ENCODE measurements at places on chromosomes 6 and 20.
A peak's percentile ranks its signal among the peaks of the same experiment; 100 is the strongest.

GRCh38 chr6:152068622-152069261 is 261.3 kb downstream of the ESR1 start:
- DNase-seq = no peak

DNA sequence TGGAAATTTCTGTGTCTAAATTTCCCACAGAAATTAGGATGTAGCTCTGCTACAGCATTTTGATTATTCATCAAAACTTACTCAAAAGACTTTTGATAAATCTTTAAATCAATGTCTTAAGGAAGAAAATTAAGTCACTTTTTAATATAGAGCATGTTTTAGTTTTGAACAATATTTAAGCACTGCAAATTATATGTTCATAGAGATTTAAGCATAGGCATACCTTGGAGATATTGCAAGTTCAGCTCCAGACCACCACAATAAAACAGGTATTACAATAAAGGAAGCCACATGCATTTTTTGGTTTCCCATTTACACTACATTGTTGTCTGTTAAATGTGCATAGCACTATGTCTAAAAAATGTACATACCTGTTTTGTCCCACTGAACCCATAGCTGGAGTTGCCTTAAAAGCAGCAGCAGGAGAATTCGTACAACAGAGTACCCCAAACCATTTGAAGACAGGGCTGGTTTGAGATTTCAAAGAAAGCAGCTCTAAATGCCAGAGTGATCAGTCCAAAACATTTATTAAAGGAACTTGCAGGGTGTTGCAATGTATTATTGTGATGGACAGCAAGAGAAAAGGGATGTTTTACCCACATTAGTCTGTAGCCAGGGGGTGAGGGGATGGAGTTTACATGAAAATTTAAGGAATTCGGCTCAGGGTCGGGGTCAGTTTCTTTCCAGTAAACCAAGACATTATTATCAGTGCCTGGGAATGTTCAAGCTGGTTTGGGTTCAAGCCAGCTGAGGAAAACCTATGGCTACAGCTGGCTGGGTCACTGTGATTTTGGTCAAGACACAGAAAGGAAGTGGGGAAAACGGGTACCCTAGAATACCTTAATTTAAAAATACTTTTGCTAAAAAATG is 6.3 kb upstream of the LOC128125822 start:
- DNase-seq = no peak

DNA sequence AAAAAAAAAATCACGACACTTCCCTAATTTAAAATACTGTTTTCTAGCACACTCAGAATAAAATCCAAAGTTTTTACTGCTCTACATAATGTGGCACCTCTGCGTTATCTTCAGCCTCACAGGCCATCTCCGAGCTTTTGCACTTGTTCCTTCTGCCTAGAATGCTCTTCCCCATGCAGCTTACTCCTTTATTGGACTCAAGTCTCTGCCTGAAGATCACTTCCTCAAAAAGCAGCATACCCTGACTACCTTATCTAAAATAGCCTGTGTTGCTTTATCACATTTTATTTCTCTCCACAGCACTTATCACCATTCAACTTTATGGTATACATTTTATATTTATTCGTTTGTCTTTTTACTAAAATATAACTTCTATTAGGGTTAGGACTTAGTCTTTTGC is 2.3 kb downstream of the ZNF322 start:
- DNase-seq = no peak

DNA sequence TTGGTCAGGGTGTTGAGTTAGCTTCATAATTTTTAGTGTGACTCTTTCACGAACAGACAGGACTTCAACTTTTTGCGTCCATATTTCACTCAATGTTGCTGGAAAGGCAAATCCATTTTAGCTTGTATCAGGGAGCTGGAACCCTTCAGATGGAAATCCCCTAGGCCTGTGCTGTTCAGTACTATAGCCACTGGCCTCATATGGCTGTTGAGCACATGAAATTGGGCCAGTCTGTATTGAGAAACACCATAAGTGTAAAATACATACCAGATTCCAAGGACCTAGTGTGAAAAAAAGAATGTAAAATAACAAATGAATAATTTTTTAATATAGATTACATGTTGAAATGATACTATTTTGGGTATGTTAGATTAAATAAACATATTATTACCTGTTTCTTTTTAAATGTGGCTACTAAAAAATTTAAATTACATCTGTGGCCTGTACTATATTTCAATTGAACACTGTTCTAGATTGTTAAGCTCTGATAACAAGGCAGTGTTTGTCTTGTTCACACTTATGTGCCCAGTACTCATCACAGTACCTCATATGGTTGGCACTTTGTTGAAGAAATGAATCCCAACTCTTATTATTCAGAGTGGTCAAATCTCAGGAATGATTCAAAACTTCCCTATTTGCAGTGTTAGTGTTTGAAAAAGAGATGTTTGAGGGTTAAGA is 34.3 kb downstream of the CTNNBL1 start:
- no peak for DNase-seq

GRCh38 chr6:27208042-27208441 is 39.5 kb upstream of the PRSS16 start:
- no peak for DNase-seq

DNA sequence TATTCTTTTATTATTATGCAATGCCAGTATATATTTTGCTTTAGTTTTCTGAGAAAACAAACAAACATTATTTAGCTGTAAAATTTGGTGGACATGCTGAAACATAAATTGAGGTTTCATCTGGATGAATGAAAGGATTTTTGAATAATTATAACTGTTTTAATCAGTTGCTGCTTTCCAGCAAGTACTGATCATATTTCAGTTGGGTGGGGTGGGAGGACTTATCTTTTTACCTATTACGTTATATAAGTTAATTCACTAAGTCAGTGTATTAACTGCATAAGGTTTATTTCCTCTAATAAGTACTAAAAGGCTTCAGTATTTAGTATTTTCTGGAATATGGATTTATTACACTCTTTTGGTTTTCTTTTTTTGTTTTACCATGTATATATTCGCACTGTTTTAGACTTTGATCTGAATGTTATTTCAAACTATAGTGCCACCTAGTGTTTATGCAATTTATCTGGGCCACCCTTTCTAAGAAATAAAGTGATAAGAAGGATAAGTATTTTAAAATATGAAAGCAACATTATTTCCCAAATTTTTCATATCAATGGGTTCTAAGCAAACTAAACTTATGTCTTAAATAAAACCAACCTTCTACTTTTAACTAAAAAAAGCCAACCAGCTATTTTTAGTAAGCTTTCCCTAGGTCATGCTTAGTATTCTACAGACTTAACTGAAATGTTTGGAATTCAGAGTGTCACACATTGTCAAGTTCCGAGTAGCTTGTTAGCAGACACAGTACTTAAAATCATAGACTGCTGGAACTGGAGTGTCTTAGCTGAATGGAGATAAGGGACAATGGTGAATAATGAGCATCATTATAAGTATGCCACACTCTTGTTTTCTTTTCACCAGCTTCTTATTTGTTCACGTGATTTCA is 105.4 kb upstream of the MCHR2 start:
- DNase-seq = no peak

- DNase-seq = no peak
These were observed 37.4 kb upstream of the SLC9A8 start for GRCh38 chr20:49775229-49775693.

DNA sequence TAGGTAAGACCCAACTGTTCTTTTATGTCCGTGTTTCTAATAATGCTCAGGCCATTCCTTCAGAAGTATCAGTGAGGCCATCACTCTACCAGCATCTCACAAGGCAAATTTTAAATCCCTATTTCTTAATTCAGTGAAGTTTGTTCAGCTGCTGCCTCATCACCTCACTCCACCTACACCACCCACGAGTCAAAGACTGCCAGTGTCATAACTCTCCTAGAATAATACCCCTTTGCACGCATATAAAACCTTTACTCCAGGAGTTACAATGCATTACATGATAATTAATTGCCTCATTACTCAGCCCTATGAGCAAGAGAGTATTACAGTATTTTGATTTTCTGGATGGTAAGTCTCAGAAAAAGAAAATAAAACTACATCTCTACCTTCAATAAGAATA is 793.6 kb downstream of the TFAP2A start:
- DNase-seq = no peak

GRCh38 chr6:148653138-148653776 is 93.6 kb upstream of the UST start:
- no peak for DNase-seq

DNA sequence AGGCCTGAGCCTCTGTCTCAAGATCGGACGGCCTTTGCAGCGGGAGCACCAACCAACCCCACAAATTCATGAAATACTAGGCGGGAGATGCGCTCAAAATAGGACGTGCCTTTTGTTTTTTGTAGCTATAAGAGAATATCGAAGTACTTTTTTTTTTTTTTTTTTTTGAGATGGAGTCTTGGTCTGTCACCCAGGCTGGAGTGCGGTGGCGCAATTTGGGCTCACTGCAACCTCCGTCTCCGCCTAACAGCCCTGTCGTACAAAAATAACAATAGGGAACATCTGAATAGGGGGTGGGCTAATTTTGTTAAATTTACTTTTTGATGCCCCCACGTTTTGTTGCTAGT is 5.9 kb upstream of the TUBB2A start:
- DNase-seq = no peak

DNA sequence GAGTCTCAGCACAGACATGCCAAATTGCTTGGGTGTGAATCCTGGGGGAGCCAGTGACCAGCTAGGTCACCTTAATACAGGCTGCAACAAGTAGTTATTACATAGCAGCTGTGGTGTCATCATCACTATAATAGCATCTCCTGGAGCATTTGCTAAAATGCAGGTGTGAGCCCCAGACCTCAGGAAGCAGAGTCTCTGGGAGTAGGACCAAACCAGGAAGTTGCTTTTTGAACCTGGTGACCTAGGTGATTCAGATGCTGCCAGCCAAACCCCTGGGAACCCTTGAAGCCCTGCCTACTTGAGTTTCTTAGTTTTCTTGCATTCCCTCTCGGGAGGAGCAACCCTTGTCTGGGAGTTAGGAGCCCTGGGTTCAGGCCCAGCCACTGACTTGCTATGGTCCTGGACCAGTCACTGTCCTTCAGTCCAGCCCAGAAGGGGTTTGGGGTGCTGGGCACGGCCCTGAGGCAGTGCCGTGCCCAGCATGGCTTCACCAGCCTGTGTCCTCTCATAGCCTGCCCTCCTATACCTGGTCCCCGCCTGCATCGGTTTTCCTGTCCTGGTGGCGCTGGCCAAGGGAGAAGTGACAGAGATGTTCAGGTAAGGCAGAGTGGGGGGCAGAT is 39.3 kb upstream of the ID1 start:
- no peak for DNase-seq

- peak; percentile 22 for DNase-seq
These were observed 27.1 kb downstream of the CD83 start for GRCh38 chr6:14144678-14145113.

- DNase-seq = no peak
These were observed 77.2 kb downstream of the CDC5L start for GRCh38 chr6:44464527-44465310.

GRCh38 chr20:47611785-47612184 is 110.1 kb downstream of the NCOA3 start:
- DNase-seq = no peak

- no peak for DNase-seq
These were observed 6.7 kb upstream of the ACSS1 start for GRCh38 chr20:25064561-25065071.

GRCh38 chr6:140445474-140446004 is 1071.1 kb upstream of the CITED2 start:
- peak; percentile 85 for DNase-seq

DNA sequence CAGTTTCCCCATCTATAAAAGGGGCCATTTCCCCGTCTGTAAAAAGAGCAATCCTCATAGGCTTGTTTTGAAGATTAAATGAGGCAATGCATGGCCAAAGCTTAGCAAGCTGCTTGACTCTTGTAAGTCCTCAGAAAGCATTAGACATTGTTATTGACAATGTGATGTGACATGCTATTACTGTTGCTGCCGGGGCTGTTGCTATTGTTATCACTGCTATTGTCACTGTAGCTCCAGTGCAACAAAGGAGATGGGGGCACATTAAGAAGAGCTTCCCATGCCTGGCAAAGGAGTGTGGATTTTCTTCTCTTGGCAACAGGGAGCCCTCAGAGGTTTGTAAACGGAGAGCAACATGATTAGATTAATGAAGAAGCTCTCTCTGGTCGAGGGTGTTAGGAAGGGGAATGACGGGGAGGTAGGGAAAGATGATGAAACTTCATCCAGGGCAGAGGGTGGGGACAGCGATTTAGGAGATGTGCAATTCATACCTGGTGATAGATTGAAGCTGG is 33.1 kb upstream of the FAM83D start:
- no peak for DNase-seq

All from fibroblast of skin of left quadriceps (primary cell).